A549 treated with Mapracorat at 1 μM for 4 hours (cell line): ENCODE measurements at places on chromosomes 2 and 18. TPM values are rescaled to one million over a fixed set of nuclear protein-coding genes. Genes with fewer than 3 reads are reported as not detected.

CD207 gene
- not detected in 5 replicates for total RNA-seq

GKN1 gene
- total RNA-seq = 0.30 to 1.00 TPM (median 0.56 TPM) in 5 replicates

PIEZO2 gene
- 0.47 to 1.0 TPM (median 0.80 TPM) in 5 replicates for total RNA-seq

UGT1A8 gene
- 0.06 TPM in 1 of 5 replicates, not detected in the others for total RNA-seq
